BJ (cell line): ENCODE measurements at places on chromosomes 5 and 9. TPM values are rescaled to one million over a fixed set of nuclear protein-coding genes. Genes with fewer than 3 reads are reported as not detected.
A peak's percentile ranks its signal among the peaks of the same experiment; 100 is the strongest.

DNA sequence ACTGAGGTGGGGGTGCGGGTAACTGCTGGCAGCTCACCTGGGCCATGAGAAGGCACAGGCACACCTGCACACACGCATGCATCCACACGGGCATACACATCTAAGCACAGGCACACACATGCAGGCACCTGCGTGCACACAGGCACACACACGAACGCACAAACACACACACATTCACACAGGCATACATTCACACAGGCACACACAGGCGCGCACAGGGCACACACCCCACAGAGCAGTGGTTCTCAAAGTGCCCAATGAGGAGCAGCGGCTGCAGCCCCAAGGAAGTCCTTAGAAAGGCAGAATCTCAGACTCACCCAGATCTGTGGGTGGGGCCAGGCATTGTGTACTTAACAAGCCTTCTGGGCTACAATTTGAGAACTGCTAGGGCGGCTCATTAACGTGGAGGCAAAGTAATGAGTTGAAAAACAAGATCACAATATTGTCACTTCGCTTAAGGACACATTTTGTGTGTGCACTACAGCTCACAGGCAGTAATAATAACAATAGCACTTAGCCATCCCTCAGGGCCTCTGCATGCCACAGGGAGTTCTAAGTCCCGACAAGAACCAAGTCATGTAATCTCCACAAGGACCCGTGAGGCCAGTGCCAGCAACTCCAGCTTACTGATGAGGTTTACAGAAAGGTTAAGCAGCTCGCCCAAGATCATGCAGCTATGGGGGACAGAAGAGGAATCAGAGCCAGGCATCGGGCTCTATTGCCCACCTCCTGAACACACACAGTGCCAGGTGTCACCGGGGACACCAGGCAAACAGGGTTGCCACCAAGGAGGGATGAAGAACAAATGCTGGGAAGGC, 91.6 kb downstream of the ROR2 start:
- DNase-seq = no peak

Gene PALM2AKAP2
- polyA plus RNA-seq = 7.8 and 8.7 TPM in 2 replicates

- no peak for DNase-seq
Measured at GRCh38 chr5:139658928-139659667, 10.9 kb downstream of the CXXC5 start.

GRCh38 chr9:29348999-29349398, 1775.7 kb upstream of the C9orf72 start:
- no peak for DNase-seq

Gene ZSWIM6
- 11.1 and 11.8 TPM in 2 replicates for polyA plus RNA-seq

- no peak for DNase-seq
Measured at GRCh38 chr5:45532826-45533624, 163.2 kb downstream of the HCN1 start.

DNA sequence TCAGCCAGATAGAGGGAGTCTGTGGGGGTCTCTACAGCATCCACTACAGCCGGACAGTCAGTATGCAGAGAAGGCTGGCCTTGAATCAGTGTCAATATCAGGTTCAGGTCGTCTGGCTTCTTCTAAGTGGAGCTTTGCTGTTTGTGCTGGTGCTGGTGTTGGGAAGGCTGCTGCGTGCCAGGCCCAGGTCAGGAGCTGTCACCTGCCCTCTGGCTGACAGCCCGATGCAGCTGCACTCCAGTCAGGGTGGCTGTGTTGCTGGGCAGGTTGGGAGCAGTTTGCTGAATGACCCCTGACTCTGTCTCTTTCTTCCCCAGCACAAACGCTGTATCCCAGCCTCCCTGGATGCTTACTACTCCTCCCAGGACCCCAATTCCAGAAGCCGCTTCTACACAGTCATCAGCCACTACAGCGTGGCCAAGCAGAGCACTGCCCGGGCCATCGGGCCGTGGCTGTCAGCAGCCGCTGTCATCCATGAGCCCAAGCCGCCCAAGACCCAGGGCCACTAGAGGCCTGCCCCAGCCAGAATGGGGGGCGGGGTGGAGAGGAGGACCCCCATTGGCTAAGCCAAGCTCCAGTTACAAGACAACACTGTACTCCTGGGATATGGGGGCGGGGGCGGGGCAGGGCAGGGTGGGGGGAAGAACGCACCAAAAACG, 61.6 kb downstream of the NSG2 start:
- no peak for DNase-seq

- DNase-seq = no peak
Measured at GRCh38 chr5:88761269-88761850, 121.6 kb downstream of the MEF2C start.

DNA sequence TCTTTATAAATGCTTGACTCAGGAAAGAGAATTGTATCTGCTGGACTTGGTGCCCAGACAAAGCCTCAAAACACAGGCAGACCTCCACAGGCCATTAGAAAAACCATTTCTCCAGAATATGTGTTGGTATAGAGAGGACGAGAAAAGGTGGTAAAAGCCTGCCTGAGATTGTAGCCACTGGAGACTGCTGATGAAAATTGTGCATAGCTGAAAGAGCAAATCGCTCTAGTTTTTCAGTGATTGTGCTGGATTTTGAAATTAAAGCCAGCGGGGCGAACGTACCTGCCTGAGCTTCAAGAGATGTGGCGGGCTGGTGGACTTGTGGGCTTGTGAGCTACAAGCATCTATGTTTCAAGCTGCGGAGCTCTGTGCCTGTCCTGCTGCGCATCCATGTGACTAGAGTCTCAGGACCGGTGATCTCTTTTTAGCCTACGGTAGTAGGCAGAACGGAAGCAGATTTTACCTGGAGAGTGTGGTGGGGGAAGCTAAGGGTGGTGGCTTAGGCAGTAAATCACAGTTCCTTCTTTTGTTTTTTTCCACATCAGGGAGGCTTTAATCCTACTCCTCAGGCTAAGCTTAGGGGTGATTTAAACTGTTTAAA, 193.6 kb downstream of the SREK1 start:
- no peak for DNase-seq

GRCh38 chr9:71001780-71002386, 119.5 kb downstream of the TRPM3 start:
- DNase-seq = no peak

DNA sequence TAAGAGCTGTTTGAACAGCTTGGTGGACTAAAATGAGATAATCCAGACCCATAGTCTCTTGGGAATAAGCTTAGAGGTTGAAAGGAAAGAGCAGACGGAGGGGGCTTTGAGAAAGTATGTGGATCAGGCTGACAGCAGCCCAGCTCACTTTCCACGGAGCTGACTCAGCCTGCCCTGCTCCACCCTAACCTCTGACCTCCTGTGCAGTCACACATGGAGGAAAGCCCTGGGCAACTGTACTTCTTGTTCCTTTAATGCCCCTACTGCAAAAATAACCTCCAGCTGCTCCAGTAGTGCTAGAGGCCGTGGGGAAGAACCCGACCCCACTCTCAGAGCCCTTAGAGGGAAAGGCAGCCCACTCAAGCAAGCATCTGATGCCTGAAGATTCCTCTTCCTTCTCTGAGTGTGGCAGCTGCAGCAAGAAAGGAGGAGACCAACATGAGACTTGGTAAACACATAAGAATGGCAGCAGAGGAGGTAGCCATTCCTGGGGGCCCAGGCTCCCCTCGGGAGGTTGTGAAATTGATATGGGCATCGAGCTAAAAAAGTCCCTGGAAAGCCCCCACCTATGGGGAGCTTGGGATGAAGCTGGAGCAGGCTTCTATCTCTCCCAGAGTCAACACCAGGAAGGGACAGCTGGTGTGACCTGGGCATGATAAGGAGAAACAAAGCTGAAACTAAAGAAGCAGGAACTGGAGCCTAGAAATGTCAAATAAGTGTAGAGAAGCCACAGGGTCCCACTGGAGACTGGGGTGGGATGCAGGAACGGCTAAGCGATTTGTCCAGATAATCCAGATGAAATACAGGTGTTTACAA, 204.3 kb downstream of the PIK3R1 start:
- no peak for DNase-seq

DNA sequence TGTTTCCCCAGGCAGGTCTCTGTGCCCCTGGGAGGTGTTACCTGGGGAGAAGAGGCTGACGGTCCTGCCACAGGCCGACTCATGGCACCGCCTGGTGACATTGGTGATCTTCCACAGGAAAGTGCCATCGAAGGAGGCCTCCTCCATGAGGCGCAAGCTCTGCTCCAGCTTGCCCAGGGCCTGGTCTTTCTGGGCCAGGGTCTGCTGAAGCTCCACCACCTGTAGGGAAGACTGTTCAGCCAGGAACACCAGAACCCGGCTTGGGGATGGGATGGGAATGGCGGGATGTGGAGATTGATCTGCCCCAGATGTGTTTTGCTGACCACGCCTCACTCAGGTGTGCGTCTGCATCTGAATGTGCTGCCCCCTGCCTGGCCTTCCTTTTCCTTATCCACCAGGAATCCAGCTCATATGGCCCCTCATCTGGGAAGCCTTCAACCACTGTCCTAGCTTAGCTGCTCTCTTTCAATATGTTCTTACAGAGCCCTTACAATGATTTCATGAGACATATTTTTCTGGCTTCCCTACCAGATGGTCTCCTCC, 15.2 kb downstream of the TRAF1 start:
- DNase-seq = no peak

DNA sequence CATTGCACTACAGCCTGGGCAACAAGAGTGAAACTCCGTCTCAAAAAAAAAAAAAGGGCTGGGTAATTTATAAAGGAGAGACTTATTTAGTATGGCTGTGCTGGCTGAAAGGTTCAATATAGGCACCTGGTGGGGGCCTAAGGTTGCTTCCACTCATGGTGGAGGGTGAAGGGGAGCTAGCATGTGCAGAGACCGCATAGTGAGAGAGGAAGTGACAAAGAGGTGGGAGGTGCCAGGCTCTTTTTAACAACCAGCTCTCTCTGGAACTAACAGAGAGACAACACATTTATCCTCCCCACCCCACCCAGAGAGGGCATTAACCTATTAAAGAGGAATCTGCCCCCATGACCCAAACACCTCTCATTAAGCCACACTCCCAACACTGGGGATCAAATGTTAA, 28.9 kb upstream of the SERINC5 start:
- DNase-seq = no peak

Gene ABCA2
- 8.7 and 16.0 TPM in 2 replicates for polyA plus RNA-seq

DNA sequence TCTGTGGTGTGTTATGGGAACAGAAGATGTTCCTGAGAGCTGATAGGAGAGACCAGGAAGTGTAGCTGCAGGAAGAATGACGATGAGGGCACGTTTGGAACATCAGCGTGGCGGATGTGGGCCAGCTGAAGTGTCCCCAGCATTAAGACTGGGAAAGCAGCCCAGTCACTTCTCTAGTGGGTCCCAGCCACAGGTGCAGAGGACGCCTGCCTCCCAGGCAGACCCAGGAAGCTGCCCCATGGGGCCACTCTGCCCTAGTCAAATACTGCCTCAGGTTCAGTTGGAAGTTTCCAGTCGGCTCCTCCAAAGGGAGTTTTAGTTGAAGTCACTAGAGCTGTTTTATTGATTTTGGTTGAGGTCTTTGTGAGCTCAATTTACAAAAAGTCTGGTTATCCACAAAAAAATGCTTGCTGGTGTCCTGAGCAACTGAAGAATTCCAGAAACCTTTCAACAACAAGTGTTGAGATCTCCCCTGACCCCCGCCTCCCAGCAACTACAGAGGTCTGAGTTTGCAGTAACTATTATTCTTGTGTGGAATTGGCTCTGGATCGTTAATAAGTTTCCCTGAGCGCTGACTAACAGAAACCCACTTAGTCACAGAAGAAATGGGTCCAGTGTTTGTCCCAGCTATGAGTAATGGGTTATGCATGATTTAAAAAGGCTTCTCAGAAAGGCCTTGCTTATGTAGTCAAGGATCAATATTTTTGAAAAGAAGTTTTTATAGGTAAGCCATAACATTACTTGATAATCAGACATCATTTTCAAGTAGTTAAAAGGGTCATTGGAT, 294.1 kb downstream of the FANCC start:
- peak; percentile 87 for DNase-seq

Gene PAPPA
- polyA plus RNA-seq = 34.7 and 39.9 TPM in 2 replicates

GRCh38 chr9:68897577-68898145, 116.3 kb downstream of the PRKACG start:
- no peak for DNase-seq

DNA sequence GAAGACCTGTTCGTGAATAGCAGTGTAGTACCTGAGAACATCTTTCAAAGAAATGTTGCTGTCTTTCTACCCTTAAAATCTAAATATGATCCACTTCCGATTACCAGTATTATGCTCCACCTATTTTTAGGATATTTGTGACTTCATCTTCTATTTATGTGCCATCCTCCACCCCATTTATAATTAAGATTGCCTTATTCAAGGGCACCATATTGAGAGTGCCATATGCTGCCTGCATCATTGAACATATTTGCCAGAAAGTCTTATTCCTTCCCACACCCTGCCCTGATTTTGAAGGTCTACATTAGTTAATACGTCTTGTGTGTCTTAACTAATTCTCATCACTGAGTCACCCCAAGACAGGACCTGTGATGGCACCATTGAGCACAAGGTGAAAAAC, 1076.7 kb downstream of the CDH12 start:
- DNase-seq = no peak

Gene PKD2L2
- 0.02 TPM in 1 of 2 replicates, not detected in the other for polyA plus RNA-seq

DNA sequence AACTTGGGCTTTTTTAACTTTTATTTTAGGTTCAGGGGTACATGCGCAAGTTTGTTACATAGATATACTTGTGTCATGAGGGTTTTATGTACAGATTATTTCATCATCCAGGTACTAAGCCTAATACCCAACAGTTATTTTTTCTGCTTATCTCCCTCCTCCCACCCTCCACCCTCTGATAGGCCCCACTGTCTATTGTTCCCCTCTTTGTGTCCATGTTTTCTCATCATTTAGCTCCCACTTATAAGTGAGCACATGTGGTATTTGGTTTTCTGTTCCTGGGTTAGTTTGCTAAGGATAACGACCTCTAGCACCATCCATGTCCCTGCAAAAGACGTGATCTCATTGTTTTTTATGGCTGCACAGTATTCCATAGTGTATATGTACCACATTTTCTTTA, 172.1 kb downstream of the SNCAIP start:
- DNase-seq = no peak

Gene FIBCD1
- 1.2 and 1.4 TPM in 2 replicates for polyA plus RNA-seq

Gene LHX3
- polyA plus RNA-seq = not detected in 2 replicates

- DNase-seq = no peak
Measured at GRCh38 chr9:109789971-109790370, 10.0 kb downstream of the PALM2AKAP2 start.

- DNase-seq = no peak
Measured at GRCh38 chr9:78406146-78406545, 109.2 kb downstream of the PSAT1 start.

- DNase-seq = no peak
Measured at GRCh38 chr9:70042461-70043215, 1.0 kb upstream of the MAMDC2 start.

GRCh38 chr5:119631660-119632059, 2.3 kb downstream of the FAM170A start:
- no peak for DNase-seq

Gene PLAC8L1
- 0.33 TPM in 2 replicates for polyA plus RNA-seq

DNA sequence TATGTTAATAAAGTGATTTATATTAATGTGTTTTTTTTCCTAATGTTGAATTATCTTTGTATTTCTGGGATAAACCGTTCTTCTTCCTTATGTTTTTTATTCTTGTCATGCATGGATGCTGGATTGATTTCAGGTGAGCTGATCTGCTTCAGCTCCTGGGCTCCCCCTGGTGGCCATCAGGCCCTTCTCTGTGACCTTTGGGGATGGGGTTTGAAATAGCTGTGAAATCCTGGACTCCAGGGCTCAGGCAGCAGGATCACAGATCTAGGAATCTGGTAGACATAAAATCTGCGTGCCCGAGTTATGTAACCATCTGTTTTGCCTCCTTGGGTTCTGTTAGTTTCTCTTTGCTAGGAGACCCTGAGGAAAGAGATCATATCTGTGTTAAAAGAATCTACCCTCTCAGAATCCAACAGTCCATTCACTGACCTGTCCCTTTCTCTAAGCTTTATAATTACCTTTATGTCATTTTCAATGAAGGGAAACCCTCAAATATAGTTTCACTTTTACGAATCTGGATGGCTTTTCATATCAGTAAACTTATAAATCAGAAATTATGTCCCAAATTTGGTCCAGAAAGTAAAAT, 12.2 kb upstream of the OR13J1 start:
- peak; percentile 20 for DNase-seq

GRCh38 chr9:13675638-13676000, 396.1 kb upstream of the MPDZ start:
- no peak for DNase-seq
